ENCODE measurements at places on chromosomes 1 and 21.

GRCh38 chr1:204872262-204872881 lies 1.7 kb downstream of the NFASC start:
- no peak for DNase-seq

- DNase-seq: no peak
Observed at GRCh38 chr1:207852576-207853371, 58.2 kb downstream of the CD34 start.

GRCh38 chr1:87348341-87349019 lies 19.8 kb downstream of the LMO4 start:
- DNase-seq: no peak

DNA sequence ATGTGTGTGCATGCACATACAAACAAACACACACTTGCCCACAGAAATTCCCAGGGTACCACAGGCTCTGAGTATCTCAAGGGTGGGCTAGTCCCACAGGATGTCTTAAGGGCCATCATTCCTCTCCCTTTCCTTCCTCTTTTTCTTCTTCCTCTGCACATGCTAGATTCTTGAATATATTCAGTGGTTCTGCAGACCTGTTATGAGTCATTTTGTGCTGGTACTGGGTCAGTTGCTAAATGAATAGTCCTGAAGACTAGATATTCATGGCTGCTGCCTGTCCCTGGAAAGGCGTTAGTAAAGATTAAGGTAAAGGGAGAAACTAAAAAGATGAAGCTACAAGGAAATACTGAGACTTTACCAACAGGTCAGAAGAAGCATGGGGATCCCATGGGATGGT lies 256.7 kb upstream of the KIAA0040 start:
- no peak for DNase-seq

- peak; percentile 77 for DNase-seq
Observed at GRCh38 chr1:223844787-223845036, 1.0 kb downstream of the TP53BP2 start.

GRCh38 chr21:36696390-36697059 lies 2.4 kb upstream of the SIM2 start:
- no peak for DNase-seq

GRCh38 chr1:202952818-202953217 lies 5.3 kb downstream of the ADIPOR1 start:
- DNase-seq: no peak

DNA sequence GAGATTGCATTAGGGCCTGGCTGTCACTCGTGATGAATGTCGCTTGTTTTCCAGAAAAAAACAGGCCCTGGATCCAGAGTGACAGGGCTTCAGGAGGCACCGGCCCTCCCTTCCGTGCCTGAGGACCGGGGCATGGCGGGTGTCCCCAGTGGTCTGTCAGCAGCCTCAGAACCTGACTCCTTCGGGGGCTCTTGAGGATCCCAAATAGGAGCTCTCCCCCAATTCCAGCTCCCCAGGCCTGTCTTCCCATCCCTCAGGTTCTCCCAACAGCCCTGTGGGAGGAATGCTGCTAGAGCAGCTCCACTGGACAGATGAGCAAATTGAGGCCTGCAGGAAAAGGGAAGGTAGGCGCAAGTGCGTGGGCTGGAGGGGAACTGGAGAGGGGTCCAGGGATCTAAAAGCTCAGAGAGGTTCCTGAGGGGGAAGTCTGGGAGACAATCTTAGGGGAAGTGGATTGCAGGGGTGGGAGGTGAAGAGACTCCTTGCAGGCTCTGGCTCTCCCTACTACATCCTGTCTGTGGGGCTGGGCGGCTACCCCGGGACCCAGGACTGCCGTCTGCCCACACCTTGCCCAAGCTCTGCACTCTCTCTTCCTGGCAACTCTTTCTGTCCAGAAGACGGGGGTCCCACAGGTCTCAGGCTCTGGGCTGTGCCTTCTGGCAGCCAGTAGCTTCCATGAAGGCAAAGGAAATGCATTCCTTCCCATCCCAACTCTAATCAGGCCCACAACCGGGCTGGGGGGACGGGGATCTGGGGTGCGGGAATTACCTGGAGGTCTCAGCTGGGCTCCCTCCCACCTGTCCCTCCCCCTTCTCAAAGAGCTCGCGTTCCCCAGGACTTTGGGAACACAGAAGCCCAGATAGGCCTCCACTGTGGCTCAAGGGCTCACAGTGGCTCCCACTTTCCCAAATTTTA lies 105.7 kb upstream of the CASZ1 start:
- DNase-seq: no peak

DNA sequence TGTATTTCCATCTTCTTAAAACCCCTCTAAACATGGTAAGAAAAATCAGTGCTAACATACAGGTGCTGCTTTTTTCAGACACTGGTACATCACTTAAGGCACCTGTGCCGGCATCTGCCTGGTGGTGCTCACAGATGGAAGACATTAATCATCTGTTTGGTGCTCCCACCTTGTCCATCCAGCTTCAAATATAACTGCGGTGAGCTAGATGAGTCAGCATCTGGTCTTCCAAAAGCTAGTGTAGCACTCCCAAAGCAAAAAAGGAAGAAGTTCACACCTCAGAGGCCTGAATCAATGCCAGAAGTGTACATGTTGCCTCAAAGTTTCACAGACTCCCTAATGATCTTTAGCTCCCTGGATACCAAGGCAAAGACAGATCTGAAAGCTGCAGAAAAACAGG lies 44.4 kb downstream of the TM2D1 start:
- DNase-seq: no peak

GRCh38 chr1:22808676-22809483 lies 98.2 kb downstream of the EPHB2 start:
- DNase-seq: no peak

- DNase-seq: no peak
Observed at GRCh38 chr1:169138866-169139670, 32.6 kb downstream of the ATP1B1 start.

- no peak for DNase-seq
Observed at GRCh38 chr21:28068455-28069358, 924.0 kb downstream of the LTN1 start.

DNA sequence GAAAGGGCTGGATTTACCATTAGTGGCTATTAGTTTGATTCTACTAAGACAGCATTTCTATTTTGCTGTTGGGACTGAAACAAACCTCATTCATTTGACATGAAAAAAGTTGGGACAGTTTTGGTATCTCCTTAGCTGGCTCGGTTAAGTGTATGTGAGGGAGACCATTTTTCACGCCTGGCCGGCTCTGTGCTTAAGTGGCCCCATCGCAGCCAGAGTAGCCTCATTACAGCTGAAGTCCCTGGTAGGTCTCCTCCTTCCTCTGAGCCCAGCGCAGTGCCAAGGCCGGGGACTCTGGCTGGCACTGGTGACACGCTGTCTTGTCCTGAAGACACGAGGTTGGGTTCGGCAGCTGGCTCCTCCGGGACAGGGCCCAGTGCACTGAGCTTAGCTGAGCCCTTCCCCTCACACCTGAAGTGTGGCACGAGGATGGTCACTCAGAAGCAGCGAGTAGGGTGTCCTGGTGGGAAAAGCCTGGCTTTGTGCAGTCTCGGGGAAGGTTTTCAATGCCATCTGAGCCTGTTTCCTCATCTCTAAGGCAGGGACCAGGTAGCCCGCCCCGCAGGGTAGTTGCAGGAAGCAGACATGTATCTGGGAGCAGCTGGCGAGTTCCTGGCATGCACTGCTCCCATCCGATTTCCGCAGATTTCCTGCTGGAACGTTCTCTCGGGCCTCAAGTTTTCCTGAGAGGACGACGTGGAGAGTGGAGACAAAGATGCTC lies 196.5 kb downstream of the DYRK1A start:
- DNase-seq: no peak

- peak; percentile 72 for DNase-seq
Observed at GRCh38 chr1:36411674-36412648, 14.3 kb upstream of the LSM10 start.

DNA sequence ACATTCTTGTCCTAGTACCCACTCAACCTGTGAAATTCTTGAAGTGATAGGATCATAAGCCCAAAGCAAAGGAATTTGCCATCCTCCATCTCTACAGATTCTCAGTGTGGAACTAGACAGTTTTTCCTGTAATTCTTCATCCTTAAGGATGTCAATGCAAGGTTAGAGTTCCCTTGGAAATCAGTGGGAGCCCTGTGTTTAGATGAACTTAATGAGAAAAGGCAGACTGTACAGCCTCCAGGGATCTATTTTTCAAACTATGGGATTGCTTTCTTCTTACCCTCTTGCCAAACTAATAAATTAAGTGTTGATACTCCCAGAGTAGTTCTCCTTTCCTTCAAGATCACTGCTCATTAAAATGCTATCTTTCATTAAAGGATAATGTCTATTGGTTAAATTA lies 78.1 kb upstream of the OLFM3 start:
- DNase-seq: no peak

- DNase-seq: no peak
Observed at GRCh38 chr21:17003258-17003615, 509.6 kb upstream of the CXADR start.
